Fibroblast of skin of right biceps (primary cell): ENCODE measurements at places on chromosomes 4 and X.

GRCh38 chrX:367866-368265 is 18.8 kb downstream of the PPP2R3B start:
- no peak for DNase-seq

GRCh38 chrX:1153940-1154339 is 58.5 kb downstream of the CRLF2 start:
- DNase-seq = peak; percentile 49

GRCh38 chr4:35238793-35239192 is 1005.5 kb downstream of the ARAP2 start:
- no peak for DNase-seq

- peak; percentile 70 for DNase-seq
Measured at GRCh38 chrX:53089224-53089842, 4.6 kb upstream of the KANTR start.

DNA sequence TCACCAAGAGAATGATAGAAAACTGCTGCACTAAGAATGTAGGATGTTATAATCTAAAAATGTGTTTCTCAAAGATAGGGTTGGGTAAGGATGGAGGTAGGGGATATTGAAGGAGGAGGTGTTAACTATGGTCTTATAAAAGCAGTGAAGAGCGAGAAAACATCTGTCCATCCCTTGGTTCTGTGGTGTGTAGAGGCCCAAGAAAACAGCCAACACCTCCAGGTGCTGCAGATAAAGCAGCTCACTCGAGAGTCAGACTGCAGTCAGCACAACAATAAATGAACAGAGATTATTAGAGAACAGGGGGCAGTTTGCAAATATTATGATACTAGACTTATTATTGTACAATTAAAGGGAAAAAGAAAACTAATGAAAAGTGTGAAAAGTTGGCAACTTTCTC is 141.5 kb downstream of the CAMK2D start:
- no peak for DNase-seq

DNA sequence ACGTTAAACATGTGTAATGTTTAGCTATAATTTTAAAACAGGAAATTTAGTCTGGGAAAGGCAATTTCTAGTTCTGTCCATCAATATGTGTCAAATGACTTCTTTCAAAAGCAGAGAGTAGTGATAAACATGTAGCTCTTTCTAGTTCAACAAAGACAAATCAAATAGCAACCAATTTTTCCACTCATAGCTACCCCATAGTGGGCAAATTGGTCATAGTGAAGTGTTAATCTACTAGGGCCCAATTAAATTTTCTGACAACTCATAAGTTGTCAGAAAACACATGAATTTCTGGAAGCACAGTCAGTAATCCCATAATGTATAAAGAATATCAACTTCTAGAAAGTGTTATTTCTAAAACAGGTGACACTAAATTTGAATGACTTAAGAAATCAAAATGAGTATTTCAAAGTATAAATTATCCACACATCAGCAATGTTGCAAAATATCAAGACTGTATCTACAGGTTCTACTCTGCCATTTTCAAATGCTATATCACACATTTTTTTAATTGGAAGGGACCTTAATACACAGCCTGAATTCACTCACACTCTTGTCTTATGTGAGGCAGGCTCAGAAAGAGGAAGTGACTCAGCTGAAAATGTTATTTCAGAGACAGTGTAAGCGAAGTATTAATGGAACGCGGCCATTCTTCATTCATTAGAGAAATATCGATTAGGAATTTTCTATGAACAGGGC is 7.7 kb downstream of the OCIAD2 start:
- peak; percentile 36 for DNase-seq

DNA sequence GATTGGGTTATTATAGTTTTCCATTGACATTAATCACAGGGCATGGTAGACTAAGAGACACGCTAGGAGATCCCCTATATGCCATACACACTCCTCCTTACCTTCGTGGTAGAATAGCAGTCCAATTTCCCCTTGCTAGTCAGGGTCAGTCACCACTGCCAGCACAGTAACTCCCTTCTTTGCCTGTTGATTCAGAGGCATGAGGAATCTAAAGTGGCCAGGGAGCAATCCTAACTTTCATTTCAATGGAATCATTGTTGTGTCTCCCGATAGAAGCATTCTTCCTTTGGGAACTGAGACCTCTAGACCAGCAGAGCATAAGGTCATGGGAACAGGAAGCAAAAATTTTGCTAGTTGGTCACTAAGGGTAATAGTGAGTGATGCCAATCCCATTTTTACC is 51.1 kb downstream of the COL25A1 start:
- DNase-seq = no peak

GRCh38 chrX:28946846-28947245 is 359.6 kb downstream of the IL1RAPL1 start:
- DNase-seq = no peak

DNA sequence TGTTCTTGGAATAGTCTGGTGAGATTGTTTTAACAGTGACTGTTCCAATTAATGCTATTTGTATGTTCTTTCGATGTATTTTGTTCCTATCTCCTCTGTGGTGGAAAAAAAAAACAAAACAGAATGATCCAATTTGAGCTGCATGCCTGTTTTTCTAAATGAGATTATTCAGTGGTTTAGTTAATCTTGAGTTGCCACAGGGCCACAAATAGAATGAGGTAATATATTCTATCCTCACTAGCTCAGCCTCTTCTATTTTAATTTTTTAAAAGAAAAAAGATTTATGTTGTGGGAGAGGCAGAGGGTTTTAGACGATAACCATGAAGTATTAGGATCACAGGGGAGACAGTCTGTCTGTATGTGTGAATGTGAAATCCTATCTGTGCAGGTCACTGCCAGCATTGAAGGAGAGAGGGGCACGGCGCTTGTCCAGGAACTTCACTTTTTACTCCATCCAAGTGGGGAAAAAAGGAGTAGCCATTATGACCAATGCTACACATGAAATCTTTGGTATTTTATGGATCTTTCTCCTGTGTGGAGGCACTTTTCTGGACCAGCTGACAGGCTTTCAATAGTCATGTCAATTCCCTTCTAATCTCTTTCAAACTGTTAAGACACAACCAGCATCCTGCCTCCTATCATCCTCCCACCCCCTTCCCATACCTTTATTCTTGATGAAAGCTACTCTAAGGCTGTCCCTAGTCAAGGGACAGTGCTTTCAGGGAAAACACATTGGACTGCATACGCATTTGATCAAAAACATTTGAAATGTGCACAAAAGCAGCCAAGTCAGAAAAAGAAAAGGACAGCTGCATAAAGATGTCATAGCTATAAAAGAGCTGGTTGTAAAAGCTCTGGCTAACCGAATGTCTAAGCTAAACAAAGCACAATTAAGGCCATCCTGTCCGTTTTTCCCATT is 1063.8 kb upstream of the INTU start:
- no peak for DNase-seq

- DNase-seq = no peak
Measured at GRCh38 chr4:182502064-182502463, 258.9 kb downstream of the TENM3 start.

DNA sequence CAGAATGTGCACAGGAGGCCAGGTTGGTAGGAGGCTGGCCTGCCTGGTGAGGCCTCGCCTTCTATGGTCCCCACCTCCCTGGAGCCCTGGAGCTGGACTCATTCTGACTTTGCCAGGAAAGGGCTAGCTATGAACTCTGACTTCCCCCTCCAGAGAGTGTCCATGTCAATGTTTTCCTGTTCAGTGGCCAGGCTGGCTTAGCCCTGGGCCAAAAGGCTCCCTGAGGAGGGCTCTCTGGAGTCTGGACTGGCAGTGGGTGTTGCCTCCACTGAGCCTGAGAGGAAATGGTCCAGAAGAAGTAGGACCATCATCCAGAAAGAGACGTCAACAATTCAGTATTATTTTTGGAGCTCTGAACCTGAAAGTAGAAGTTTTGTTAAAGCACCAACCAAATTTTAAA is 178.7 kb downstream of the CHIC2 start:
- no peak for DNase-seq

GRCh38 chr4:76238236-76238635 is 13.3 kb upstream of the FAM47E start:
- DNase-seq = no peak

DNA sequence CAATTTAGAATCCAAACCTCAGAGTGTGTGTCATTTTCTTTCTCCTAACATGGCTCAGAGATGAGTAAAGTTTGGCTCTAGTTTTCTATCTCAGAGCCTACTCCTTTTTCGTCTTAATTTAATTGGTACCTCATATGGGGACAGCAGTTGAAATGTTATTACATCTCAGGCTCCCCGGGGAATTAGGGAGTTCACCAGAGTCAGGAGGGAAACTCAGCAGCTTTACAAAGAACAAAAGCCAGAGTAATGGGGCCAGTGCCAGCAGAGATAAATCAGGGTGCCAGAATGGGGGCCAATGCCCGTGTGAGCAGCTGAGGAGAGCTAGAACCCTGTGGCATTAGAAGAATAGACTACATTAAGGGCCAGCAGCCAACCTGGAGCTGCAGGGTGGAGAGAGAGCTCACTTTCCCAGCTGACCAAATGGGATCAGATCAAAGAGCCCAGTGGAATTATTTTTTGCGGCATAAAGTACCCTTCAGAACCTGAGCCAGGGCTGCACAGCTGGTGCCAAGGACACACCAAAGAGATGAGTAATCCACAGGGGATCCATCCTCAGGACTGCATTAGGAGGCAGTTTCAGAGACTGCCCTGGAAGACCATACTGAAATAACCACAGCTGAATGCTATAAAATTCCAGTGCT is 207.1 kb upstream of the DKK2 start:
- peak; percentile 45 for DNase-seq

DNA sequence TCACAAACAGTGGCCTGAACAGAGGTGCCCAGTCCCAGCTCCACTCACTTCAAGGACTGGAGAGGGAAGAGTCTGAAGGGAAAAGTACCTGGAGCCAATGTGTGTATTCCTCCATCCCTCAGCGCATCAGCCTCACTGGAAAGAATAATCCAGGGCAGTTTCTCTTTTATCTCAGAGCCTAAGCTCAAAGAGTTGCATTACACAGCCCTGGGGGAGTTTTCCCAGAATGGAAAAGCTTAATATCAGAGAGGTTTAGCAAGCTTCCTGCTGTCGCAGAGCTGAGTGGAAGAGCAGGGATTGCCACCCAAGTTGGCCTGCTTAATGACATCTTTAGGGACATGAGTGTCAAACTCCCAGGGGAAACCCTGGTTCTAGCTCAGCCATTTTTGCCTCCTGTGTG is 80.4 kb upstream of the MSX1 start:
- no peak for DNase-seq

DNA sequence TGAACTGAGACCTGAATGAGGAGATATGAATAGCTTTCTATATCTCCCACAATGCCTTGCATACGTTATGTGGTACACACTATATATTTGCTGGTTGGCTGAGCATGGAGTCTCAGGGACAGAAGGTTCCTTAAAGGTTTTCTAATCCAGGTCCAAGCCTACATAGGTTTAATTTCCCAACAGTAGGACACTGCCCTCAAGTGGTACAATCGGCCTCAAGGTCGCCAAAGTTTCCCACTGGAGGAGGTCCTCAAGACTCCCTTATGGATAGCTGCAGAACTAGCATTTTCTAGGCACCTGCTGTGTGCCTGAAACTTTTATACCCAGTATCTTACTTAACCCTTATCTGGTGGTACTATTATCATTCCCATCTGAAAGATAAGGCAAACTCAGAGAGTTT is 21.0 kb upstream of the EFNB1 start:
- peak; percentile 9 for DNase-seq

DNA sequence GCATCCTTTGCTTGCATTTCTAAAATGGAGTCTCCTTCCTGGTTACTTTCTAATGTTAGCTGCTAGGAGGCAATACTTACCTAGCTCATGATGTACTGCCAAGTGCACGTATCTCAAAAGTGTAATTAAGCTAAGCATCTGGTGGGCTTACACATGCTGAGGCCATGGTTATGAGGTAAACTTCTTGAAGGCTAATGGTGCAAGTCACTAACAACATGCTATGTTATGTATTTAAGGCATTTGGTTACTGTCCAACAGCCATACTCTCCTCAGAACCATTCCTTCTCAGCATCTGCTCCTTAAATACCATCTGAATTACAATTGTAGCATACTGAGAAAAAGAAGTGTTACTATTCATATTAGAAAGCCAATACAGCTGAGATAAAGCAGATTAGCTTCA is 318.6 kb upstream of the BMP3 start:
- peak; percentile 14 for DNase-seq

GRCh38 chr4:73692254-73692653 is 48.1 kb upstream of the CXCL8 start:
- DNase-seq = peak; percentile 25

GRCh38 chr4:183838987-183839712 is 66.0 kb upstream of the STOX2 start:
- DNase-seq = peak; percentile 4

- no peak for DNase-seq
Measured at GRCh38 chr4:138636781-138637180, 378.8 kb upstream of the NOCT start.

DNA sequence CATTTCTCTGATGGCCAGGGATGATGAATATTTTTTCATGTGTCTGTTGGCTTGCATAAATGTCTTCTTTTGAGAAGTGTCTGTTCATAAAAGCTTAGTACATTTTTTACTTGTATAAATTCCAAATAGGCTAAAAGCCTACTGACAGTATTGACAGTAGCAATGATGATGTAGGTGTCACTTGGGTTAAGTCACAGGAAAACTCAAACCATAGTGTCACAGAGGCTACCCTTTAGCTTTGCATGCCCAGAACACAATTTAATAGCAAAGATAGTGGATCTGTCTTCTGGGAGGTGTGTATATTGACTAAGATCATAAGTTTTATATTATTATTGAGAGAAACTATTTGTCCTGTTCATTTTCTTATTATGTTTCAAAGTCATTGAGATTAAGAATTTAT is 8.1 kb downstream of the RP2 start:
- DNase-seq = no peak

DNA sequence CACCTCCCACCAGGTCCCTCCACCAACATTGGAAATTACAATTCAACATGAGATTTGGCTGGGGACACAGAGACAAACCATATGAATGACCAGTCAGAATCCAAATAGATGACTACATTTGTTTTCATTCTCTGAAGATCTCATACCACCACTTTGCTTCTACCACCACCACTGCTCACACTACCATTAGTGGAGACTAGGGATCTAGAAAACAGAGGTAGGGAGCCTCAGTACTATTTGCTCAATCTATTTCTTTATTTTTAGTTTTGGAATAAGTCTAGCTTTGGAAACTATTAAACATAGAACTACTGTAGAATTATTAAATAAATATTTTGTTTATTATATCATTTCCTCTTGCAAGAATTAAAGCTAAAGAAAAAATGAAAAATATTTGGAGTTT is 727.9 kb downstream of the CCSER1 start:
- peak; percentile 43 for DNase-seq

GRCh38 chrX:99117011-99117410 is 1293.1 kb downstream of the PCDH19 start:
- no peak for DNase-seq

- DNase-seq = no peak
Measured at GRCh38 chr4:114577386-114577785, 21.2 kb upstream of the UGT8 start.

GRCh38 chr4:71300964-71301363 is 37.9 kb upstream of the SLC4A4 start:
- DNase-seq = no peak
